ENCODE measurements at places on chromosomes 2 and 18.

GRCh38 chr2:154194909-154195643 lies 323.4 kb downstream of the GALNT13 start:
- DNase-seq: no peak

DNA sequence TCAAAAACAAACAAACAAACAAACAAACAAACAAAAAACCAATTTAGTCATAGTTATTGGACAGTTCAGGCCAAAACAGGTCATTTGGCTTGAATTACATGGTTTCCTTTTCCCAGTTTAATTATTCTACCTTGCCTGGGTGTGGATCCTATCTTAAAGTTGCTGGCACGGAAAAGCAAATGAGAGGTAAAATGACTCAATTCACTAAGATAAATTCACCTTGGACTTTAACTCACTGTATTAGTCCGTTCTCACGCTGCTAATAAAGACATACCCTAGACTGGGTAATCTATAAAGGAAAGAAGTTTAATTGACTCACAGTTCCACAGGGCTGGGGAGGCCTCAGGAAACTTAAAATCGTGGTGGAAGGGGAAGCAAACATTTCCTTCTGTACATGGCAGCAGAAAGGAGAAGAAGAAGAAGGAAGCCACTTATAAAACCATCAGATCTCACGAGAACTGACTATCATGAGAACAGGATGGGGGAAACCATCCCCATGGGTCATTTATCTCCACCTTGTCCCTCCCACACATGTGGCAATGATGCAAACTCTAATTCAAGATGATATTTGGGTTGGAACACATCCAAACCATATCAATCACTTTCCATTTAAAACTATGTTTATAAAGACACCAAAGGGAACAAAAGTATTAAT lies 22.5 kb upstream of the TRAPPC8 start:
- DNase-seq: no peak

DNA sequence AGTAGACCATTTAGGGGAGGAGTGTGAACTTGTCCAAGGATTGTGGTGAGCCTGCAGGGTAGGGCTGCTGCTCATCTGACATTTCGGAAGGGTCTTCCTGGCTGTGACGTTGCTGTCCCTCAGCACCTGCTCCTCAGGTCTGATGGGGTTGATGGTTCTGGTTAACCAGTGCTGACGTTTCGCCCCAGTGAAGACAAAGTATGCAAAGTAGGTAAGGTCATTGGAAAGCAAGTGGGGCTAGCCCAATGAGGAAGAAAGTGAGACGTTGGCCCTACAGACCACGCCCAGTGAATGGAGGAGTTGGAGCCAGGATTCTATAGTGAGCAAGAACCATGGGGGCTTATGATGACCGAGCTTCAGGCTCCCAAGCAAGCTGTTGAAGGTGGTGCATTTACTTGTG lies 33.4 kb upstream of the ZNF396 start:
- DNase-seq: no peak

GRCh38 chr2:43743706-43744105 lies 30.1 kb upstream of the DYNC2LI1 start:
- DNase-seq: no peak

GRCh38 chr18:63128237-63128974 lies 191.2 kb downstream of the BCL2 start:
- DNase-seq: no peak

DNA sequence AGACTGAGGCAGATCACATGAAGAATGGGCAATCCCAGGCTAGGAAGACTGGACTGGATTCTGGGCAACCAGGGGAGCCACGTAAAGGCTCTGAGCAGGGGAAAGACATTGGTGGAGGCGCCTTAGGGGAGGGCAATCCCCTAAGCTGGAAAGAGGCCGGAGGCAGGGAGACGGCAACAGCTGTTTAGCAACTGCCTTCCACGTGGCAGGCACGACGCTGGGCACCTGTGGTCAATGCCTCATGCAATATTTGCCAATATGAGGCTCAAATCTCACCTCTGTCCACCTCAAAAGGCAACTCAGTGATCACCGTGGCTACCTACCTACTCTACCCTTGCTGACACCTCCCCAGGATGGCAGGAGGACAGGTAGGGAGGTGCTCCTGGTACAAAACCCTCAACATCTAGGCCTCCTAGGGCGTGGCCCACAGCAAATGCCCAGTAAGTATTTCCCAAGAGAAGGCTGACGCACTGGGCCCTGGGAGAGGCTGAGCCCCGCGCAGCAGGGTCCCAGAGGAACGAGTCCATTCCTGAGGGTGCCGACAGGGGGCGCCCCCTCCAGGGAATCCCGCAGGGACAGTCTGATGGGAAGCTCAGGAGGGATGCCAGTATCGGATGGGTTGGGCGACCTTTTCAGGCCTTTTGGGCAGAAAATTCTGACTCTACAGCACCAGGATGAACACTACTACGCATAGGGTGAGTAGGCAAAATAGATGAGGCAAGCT lies 8.9 kb downstream of the BOLA3 start:
- no peak for DNase-seq

- no peak for DNase-seq
Measured at GRCh38 chr2:23561544-23561943, 176.6 kb downstream of the KLHL29 start.
